Gastrocnemius medialis (tissue), 4 donors: ENCODE measurements at places on chromosomes 12 and 14. TPM values are rescaled to one million over a fixed set of nuclear protein-coding genes. Genes with fewer than 3 reads are reported as not detected.

MGST1 gene
- total RNA-seq, result 11.8 TPM

CLEC2A gene
- total RNA-seq, result not detected

DEGS2 gene
- 0.22 TPM for total RNA-seq

CYP46A1 gene
- 2.2 TPM for total RNA-seq

FAM234B gene
- total RNA-seq, result 3.3 TPM
